ENCODE measurements at places on chromosomes 3 and 15.

DNA sequence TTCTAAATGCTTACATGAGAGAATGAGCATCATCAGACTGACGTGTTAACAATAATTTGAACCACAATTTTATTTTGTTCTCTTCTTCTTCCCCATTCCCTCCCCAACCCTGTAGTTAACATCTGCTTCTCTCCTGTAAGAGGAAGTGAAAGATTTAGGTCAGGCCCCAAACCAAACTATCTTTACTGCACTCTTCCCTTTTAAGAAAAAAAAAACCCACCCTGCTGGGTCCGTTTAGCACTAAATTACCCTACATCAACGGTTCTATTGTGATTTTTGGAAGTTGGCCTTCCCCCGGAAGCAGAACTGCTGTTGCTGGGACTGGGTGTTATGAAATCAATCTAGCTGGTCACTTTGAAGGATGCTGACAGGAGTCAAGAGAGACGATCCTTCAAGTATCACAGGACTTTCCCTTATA lies 49.4 kb downstream of the NFKBIZ start:
- no peak for DNase-seq

DNA sequence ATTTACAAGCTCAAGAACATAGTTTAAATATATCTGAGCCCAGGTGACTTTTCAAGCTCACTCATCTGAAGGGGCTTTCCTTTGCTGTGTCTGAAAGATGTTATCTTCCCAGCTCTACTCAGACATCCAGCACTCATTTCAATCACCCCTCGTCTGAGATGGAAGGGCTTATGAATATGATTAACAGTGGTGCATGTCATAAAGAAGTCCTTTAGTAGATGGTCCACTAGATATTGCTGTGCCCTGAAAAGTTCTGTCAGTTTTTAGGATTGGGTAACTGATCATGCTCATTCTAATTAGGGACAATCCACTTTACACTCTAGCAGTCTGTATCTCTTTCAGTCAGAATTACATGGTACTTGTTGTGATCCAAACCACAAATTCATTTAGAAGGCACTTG lies 28.3 kb downstream of the RETNLB start:
- no peak for DNase-seq

GRCh38 chr3:72613871-72614270 lies 234.4 kb downstream of the SHQ1 start:
- DNase-seq: no peak

GRCh38 chr15:25375557-25375956 lies 63.3 kb downstream of the UBE3A start:
- DNase-seq: no peak

GRCh38 chr3:187802928-187803259 lies 57.6 kb upstream of the BCL6 start:
- no peak for DNase-seq

DNA sequence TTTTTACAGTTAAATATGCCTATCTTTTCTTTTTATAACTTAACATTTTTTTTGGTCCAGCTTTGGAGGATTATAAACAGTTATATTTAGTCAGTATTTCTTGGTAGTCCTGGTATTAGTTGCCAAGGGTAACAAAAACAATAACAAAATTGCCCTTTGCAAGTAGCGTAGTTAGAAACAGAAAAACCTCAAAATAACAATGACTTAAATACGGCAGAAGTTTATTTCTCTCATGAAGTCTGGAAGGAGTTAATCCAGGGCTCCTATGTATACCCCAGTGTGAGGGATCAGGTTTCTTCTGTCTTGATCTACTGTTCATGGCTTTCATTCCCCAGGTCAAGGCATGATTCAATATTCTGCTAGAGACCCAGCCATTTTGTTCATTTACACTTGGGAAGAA lies 14.1 kb upstream of the MYH15 start:
- no peak for DNase-seq

DNA sequence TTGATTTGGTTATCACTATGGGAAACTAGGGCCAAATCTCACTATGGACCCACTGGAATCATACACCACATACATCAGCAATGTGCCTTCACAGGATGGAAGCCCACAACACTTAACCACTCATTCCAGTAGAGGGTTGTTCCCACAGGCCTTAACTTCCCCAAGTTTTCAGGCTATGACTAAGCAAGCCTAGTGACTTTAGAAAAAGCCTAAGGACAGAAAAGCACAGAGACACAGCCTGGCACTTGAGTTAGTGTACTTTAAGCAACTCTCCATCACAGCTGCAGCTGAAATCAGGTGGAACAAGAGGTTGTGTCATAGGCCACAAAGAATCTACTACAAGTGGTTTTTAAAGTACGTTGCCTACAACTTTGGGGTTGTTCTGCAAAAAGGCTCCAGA lies 128.7 kb downstream of the LRRN1 start:
- no peak for DNase-seq

DNA sequence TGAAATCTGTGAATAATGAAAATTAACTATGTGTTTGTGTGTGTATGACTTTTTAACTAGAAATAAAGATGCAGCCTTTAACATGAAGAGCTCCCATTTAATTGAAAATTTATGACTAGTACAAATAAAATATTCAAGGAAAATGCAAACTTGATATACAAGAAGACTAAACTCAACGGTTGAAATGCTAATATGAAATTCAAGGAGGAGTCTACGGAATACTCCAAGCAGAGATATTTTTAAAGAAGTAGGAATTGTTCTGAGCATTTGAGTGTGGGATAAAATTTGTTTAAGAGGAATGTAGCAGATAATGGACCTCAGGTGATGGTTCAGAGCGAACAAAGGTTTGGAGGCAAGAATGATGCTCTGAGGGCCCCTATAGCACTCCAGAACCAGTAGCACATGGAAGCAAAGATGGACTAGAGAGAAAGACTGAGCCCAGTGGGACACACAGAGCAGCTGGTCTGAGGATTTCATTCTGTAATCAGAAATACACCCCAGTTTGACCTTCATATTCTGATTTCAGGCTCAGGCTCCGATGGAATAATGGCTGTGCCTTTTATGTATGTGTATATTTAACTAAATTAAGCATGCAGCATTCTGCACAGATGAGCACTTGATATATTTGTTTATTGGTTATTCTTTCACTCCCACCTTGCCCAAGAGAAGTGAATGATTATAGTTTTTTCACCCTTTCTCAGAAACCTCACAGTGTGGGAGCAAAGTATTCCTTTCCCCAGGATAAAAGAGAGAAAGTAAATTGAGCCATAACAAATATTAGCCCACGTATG lies 227.1 kb downstream of the ZPLD1 start:
- DNase-seq: no peak

- no peak for DNase-seq
Measured at GRCh38 chr3:23671851-23672589, 133.7 kb upstream of the UBE2E1 start.

DNA sequence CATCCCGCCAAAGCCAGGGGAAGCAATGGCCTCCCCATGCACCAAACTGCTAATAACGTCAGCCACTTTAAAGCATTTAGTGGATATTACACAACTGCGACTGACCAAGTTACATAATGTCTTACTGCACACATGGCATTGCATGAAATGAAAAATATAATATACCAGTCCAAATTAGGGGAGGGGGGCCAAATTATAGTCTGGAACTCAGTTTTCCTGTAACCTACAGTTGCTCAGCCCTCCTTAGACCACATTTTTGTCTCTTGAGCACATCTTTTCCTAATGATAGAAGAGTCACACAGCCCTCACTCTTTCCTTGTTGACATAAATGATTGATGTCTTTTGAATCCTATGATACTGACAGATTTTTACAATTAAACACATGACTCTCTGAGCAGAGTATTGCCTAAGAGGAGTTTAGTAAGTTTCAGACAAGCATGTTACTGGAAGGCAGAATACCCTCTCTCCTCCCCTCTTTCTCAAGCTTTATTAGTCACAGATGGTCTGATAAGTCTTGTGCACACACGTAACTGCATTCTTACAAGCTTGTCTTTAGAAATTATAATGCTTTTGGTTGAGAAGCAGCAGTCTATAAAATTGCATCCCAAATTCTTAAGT lies 1.1 kb upstream of the PLD1 start:
- DNase-seq: no peak

DNA sequence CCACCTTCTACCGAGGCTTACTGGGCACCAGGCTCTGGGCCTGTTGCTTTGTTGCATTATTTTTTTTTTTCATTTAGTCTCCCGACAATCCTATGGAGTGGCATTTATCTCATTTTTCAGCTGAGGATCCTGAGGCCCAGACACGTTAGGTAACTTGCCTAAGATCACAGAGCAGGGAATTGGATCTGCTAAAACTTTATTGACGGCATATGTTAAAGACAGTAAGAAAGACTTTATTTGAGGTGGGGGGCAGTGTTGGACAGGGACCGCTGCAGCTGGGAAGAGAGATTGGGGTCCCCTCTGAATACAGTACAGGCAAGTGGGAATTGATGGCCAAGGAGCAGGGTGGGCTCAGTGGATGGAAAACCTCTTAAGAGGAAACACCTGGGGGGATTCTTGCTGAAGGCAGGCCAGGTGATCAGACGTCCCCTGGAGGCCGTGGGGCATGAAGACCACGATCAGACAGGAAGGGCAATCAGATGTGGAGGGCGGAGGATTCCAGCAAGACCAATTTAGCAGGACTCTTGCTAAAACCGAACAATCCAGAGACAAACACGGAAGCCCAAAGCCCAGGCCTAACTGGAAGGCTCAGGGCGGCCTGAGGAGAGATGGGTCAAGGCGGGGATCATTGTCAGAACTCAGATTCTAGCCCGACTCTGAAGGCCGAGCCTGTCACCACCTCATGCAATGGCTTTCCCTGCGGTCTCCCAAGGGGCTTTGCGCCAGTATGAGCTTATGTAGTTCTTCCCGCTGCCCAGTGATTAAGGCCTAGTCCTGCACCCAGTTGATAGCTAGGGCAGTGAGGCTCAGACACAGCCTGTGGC lies 53.7 kb downstream of the RGMA start:
- DNase-seq: no peak

- DNase-seq: no peak
Measured at GRCh38 chr3:197424674-197425484, 126.5 kb upstream of the DLG1 start.

DNA sequence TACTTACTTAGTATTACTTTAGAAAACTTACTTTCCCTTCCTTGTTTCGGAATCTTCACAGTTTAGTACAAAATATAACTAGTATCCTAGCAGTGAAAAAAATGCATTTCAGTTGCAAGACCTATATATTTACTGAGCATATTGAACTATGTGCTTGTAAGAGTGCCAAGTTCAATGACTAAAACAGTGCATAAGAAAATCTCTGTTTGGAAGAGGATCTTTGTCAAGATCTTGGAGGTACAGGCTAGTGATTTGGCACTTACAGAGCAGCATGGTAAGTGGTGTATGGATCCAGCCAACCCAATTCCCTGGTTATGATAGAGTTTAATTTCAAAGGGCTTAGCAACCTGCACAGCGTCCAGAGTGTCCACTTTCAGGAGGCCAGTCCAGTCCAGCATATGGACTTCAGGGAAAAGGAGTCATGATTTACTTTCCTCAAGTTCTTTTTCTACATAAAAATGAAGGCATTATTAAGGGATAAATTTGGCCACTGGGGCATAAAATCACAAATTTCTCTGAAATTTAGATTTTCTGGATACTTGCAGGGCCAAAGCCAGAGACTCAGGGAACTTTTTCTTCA lies 625.8 kb upstream of the BCHE start:
- no peak for DNase-seq

DNA sequence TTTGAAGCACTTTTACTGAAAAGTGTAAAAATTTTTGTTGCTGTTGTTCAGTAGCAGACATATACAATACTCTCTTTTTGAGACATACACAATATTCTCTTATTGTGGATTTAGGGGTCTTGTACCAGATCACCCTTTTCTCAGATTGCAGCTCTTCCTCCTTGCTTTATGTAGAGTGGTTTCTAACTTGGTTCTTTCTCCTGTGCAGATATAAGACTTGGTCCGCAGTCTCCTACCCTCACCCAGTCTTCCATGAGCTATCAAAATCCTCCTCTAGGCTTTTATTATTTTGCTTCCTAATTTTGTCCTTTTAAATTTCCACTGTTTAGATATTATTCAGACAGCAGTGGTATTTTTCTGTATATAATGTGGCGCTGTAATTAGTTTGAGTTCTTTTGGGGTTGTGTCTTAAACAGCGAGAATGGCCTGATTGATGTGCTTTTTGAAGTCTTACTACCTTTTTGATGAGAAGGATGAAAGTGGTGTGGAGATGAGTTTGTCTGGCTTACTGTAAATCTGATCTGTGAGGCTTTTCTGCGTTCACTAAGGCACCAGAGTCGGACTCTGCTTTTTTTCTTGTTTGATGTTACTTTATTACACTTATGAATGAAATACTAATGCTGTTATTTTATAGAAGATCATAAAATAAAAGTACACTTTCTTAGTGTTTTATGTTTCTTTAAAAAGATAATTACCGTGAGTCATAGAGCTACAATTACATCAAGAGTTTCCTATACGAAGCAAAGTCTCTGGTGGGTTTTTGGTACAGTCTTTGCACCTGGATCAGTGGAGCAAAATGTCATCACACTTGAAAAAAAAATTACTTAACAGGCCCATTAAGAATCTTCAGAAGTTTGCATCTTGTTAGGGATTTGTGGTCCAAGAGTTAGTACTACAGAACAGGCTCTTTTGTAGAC lies 27.8 kb downstream of the FNDC3B start:
- no peak for DNase-seq

- no peak for DNase-seq
Measured at GRCh38 chr3:37519661-37520060, 342.0 kb upstream of the CTDSPL start.

- no peak for DNase-seq
Measured at GRCh38 chr3:48088056-48088748, 72.0 kb upstream of the MAP4 start.

DNA sequence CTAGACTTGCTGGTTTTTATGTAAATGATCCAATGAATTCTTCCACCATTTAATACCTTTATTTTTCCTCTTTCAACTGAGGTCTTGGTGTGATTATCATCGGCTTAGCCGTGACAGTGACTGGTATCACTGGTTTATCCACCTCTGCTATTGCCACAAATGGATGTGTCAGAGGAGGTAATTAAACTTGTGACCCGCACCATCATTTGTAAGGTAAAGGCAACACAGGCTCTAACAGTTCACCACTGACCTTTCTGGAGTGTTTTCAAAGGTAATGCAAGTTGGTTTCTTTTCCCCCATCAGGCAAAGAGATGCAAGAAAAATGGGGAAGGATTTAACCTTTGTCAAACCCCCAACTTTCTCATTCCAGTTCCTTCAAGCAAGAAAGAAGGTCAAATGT lies 19.7 kb downstream of the SLC12A1 start:
- no peak for DNase-seq

- DNase-seq: no peak
Measured at GRCh38 chr3:34020170-34020569, 221.7 kb downstream of the PDCD6IP start.
